T47D (cell line): ENCODE measurements at places on chromosomes 16 and 17.

GRCh38 chr17:50096092-50096491 is 941 bp downstream of the PDK2 start:
- no peak for DNase-seq

- DNase-seq: no peak
Observed at GRCh38 chr17:28810437-28810836, 32.2 kb downstream of the FAM222B start.

DNA sequence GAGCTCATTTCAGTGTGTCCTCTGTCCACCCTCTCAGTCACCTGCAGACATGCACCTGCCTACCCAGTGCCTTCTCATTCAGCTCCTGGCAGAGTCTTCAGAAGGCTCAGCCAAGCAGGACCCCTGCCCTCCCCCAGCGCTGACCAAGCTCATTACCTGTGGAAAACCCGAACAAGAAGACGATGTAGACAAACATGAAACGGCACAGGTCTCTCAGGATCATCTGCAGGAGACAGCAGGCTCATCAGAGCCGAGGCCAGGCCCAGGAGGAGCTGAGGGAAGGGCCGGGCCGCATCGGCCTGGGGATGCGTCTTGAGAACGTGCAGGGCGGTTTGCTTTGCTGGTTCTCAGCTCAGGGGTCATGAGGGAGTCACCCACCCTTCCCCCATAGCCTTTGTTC is 19.4 kb upstream of the TRPV3 start:
- DNase-seq: no peak

DNA sequence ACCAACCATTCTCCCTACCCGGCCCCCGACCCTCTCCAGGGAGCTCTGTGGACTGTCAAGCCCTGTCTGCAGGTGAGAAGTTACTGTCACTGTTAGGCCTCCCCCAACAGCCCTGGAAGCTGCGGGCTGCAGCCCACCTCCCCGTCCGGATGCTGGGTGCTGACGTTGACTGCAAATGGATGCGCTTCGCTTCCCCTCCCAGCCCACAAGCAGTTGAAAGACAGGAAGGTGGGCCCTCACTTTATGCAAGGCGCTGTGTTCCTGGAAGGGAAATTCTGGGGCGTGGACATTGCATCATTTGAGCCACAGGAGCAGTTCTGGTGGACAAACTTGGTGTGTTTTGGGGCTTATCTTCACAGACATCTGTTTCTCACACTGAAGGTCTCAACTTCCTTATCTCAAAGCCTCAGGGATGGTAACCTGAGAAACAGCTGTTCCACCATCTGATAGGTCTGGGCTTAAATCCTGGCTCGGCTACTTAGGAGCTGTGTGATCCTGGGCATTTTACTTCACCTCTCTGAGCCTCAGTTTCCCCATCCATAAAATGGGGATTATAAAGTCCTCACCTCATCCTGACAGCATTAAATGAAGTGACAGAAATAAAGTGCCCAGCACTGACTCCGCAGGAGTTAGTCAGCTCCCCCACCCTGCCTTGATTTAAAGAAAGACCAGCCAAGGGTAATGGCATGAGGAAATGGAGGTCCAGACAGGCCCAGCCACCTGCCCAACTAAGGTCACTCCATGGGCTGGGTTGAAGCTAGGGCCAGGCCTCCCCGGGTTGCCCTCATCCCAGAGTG is 4.6 kb upstream of the DRC7 start:
- DNase-seq: no peak

DNA sequence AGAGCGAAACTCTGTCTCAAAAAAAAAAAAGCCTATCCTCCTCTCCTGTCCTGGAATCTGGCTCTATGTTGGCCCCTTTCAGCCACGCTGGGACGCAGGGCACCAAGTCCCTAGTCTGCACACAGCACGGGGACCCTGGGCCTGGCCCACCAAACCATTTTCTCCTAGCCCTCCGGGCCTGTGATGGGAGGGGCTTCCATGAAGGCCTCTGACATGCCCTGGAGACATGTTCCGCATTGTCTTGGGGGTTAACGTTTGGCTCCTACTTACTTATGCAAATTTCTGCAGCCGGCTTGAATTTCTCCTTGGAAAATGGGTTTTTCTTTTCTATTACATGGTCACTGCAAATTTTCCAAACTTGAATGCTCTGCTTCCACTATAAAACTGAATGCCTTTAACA is 12.6 kb upstream of the GPT2 start:
- DNase-seq: no peak

DNA sequence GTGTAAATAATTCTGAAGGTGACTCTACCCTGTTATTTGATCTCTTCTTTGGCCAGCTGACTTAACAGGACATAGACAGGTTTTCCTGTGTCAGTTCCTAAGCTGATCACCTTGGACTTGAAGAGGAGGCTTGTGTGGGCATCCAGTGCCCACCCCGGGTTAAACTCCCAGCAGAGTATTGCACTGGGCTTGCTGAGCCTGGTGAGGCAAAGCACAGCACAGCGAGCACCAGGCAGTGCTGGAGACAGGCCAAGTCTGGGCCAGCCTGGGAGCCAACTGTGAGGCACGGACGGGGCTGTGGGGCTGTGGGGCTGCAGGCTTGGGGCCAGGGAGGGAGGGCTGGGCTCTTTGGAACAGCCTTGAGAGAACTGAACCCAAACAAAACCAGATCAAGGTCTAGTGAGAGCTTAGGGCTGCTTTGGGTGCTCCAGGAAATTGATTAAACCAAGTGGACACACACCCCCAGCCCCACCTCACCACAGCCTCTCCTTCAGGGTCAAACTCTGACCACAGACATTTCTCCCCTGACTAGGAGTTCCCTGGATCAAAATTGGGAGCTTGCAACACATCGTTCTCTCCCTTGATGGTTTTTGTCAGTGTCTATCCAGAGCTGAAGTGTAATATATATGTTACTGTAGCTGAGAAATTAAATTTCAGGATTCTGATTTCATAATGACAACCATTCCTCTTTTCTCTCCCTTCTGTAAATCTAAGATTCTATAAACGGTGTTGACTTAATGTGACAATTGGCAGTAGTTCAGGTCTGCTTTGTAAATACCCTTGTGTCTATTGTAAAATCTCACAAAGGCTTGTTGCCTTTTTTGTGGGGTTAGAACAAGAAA is 5.1 kb downstream of the STH start:
- DNase-seq: no peak

GRCh38 chr17:2682176-2682938 is 29.2 kb downstream of the CLUH start:
- DNase-seq: no peak

- DNase-seq: no peak
Observed at GRCh38 chr16:79380995-79381602, 219.4 kb downstream of the MAF start.

GRCh38 chr17:40484285-40484972 is 17.0 kb downstream of the TNS4 start:
- no peak for DNase-seq

DNA sequence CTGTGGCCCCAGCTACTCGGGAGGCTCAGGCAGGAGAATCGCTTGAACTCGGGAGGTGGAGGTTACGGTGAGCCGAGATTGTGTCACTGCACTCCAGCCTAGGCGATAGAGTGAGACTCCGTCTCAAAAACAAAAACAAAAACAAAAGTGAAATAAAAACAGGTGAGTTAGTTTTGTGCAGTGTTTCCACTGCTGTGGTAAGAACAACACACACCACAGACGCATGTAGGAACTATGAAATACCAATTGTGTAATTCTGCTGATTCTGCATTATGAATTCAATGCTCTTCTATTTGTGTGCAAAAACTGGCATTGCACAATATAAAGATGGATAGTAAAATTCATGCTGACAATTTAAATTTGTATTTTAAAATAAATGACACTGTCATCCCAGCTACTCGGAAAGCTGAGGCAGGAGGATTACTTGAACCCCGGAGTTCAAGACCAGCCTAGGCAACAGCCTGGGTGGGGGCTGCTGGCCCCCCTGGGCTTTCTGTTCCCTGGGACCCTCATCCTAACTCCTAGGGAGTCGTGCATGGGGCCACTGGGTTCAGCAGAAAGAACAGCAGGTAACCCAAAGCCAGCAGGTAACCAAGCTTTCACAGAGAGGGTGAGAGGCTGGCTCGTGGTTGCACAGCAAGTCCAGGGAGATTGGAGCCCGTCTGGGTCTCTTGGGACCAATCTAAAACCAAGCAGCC is 10.6 kb upstream of the RHBDF2 start:
- no peak for DNase-seq

GRCh38 chr17:78723001-78723796 is 58.9 kb downstream of the CYTH1 start:
- DNase-seq: no peak

DNA sequence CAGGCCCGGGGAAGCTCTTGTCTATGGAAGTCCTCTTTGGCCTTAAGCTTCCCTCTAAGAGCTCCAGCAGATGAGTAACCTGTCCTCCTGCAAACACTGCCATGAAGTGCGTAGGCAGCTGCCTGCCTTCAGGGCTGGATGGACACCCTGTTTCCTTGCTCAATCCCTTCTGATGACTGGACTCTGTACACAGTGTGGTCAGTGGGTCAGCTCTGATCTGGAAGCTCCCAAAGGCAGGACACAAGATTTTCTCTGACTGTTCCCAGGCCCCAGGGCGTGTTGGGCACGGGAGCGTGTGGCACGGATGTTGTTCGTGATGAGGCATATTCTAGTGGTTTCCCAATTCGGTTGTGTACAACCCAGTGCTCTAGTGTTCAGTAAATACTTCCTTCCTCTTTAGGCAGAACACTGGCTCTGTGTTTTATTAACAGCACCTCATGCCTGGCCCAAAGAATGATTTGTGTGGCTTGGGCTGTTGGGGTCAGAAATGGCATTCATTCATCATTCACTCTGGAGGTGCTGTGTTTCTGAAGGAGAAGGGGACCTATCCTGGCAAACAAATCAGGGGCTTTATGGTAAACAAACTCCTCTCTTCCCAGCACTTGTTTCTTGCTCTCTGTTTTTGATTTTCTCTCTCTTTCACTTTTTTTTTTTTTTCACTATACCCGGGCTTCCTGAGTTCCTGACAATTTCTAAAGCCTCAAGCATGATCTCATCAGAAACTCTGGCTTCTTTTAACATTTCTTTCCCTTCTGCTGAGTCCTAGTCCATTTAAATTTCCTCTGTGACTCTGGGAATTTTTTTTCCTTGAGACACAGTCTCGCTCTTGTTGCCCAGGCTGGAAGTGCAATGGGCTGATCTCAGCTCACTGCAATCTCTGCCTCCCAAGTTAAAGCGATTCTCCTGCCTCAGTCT is 12.0 kb upstream of the RNF157 start:
- DNase-seq: no peak

GRCh38 chr17:75647061-75647460 is 13.8 kb downstream of the SMIM5 start:
- no peak for DNase-seq

- DNase-seq: no peak
Observed at GRCh38 chr16:56400458-56400857, 24.9 kb downstream of the AMFR start.

DNA sequence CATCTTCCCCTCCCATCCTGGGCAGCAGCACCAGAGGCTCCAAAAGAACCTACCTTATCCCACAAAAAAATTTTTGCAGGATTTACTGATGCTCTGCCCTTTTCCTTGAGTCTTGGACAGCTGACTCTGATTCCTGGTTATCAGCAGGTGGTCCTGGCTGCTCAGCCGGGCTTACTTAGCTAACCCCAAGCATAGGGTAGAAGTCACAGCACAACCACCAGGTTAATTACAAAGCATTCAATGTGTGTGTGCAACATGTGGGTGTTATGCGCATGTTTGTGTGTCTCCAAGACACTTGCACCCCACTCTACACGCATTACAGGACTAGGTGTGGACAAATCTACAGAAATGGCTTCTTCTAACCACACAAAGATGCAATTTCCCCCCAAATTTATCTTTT is 36.3 kb downstream of the PECAM1 start:
- no peak for DNase-seq

DNA sequence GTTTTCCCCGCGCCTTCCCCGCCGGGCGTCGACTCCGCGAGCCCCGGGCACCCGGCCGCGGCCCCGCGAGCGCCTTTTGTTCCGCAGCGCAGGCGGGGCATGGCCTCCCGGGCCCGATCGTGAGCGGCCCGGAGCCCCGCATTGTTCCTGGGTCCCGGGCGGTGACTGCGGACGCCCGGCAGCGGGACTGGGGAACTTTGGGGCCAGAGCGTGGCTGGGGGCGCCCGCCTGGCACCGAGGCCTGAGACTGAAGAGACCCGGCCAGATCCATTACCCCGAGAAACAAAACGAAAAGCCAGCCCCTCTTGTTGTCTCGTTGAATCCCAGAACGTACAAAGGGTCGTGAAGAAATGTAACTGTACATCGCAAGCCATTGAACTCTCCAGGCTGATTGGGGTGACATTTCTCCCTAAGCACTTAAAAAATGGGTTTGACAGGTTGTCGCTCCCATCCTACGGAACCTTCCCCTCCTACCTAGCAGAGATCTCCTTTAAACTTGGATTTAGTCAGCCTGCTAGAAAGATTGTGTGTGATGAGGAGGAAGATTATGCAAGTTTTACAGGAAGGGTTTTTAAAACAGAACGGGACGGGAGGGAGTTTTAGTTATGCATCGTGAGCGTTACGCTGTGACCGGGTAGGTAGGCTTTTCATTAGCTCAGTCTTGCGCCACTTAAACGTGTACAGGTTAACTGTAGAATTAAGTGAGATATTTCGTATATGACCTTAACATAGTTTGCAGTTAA is 825 bp downstream of the METTL9 start:
- no peak for DNase-seq

- no peak for DNase-seq
Observed at GRCh38 chr17:61132524-61132923, 267.1 kb upstream of the TBX2 start.

GRCh38 chr17:44787271-44787940 is 28.6 kb downstream of the ADAM11 start:
- no peak for DNase-seq

- DNase-seq: no peak
Observed at GRCh38 chr16:57630407-57630797, 2.0 kb downstream of the ADGRG1 start.

GRCh38 chr17:5408186-5408585 is 11.3 kb downstream of the NUP88 start:
- no peak for DNase-seq

DNA sequence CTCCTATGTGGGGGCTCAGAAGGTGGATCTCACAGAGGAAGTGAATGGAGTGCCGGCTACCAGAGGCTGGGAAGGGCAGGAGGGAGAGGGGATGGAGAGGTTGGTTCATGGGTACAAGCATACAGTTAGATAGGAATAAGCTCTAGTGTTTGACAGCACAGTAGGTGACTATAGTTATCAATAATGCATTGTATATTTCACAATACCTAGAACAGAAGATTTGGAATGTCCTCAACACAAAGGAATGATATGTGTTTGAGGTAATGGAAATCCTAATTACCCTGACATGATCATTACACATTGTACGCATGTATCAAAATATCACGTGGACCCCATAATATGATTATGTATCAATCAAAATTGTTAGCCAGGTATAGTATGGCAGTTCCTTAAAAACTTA is 38.9 kb upstream of the MED9 start:
- no peak for DNase-seq

- no peak for DNase-seq
Observed at GRCh38 chr16:17439580-17439979, 31.2 kb downstream of the XYLT1 start.

- no peak for DNase-seq
Observed at GRCh38 chr16:15689290-15689689, 39.2 kb downstream of the NDE1 start.

- no peak for DNase-seq
Observed at GRCh38 chr17:67227488-67227887, 17.5 kb downstream of the HELZ start.
